ENCODE measurements at places on chromosomes 11 and 22.

DNA sequence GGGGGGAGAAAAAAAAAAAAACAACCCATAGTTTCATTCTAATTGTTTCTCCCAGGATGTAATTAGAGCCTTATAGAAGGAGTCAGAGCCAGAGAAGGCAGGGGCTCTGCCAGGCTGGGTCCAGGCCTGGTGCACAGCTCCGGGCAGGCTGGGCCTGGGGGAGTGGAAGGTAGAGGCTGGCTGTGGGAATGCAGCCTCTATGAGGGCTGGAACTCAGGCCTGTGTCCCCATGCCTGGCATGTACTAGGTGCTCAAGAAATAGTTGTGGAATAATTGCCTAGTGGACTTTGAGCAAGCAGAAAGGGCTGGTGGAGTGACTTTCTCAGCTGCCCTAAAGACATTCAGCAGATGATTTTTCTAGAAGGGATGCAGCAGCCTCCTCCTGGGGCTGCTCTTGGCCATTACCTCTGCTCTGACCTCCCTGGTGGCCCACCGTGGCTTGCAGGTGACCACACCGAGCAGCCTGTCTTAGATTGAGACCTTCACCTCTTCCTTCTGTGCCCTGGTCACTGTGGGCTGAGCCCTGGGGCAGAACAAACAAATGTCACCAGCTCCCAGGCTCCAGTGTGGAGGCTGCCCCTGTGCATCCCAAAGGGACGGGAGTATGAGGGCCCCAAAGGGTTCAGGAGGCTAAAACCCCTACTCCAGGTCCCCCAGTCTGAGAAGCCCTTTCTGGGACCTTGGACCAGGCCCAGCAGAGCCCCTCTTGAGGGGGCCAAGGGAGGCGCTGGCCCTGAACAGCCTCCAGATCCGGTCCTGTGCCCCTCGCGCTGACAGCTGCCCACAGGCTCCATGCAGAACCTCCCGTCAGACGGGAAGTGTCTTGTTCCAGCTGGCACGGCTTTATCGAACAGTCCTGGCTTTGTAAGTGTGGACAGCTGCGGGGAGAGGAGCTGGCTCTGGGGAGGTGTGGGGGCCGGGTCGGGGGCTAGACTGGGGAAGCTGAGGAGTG, 18.8 kb downstream of the MYEOV start:
- DNase-seq = no peak

GRCh38 chr11:91664521-91664920, 560.1 kb upstream of the FAT3 start:
- no peak for DNase-seq

DNA sequence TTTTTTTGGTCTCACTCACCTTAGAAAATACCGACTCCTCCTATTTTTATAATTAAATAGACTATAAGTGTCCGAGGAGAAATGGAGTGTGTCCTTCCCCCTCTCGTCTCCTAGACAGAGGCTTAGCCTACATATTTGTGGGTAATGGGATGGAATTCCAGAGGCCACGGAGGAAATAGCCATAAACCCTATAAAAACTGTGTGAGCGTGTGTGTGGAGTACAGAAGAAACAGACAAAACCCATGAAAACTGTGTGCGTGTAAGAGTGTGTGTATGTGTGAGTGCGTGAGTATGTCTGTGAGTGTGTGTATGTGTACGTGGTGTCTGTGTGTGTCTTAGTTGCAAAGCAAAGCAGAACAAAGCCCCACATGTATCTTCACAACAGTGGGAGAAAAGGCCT, 883.5 kb downstream of the OPCML start:
- no peak for DNase-seq

GRCh38 chr11:62004473-62004872, 37.0 kb upstream of the FTH1 start:
- no peak for DNase-seq

DNA sequence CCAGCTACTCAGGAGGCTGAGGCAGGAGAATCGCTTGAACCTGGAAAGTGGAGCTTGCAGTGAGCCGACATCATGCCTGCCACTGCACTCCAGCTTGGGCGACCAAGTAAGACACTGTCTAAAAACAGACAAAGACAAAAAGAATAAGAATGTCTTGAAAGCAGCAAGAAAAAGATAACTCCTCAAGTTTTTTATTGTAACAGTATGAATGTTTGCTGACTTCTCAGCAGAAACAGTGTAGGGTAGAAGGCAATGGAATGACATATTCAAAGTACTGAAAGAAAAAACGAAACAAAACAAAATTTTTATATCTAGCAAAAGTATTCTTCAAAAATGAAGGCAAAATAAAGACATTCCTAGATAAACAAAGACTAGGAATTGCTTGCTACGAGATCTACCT, 76.9 kb downstream of the PACS1 start:
- no peak for DNase-seq

DNA sequence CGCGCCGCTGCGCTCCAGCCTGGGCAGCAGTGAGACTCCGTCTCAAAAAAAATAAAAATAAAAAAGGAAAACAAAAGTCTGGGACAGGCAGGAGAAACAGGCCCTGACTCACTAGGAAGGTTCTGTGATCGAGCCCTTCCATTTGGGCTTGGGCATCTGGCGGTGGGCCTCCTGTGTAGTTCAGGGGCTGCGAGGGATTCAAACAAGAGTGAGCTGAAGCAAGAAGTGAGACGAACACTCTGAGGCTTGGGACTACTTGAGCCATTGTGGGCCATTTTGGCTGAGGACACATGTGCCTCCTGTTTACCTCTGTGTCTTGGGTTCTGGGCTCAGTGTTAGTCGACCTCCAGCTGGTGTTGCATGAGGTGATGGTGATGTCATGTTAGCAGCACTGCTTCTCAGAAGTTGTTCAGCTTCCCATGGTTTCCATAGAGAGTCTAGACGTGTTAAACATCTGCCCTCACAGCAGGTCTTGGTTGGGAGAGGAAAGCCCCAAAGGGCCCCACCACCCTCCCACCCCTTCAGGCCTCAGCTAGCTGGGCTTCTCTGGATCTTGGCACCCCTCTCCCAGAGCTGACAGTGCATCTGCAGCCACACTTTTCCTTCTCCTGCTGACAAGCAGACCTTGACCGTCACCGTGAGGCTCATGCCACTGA, 57.8 kb downstream of the MED15 start:
- no peak for DNase-seq

DNA sequence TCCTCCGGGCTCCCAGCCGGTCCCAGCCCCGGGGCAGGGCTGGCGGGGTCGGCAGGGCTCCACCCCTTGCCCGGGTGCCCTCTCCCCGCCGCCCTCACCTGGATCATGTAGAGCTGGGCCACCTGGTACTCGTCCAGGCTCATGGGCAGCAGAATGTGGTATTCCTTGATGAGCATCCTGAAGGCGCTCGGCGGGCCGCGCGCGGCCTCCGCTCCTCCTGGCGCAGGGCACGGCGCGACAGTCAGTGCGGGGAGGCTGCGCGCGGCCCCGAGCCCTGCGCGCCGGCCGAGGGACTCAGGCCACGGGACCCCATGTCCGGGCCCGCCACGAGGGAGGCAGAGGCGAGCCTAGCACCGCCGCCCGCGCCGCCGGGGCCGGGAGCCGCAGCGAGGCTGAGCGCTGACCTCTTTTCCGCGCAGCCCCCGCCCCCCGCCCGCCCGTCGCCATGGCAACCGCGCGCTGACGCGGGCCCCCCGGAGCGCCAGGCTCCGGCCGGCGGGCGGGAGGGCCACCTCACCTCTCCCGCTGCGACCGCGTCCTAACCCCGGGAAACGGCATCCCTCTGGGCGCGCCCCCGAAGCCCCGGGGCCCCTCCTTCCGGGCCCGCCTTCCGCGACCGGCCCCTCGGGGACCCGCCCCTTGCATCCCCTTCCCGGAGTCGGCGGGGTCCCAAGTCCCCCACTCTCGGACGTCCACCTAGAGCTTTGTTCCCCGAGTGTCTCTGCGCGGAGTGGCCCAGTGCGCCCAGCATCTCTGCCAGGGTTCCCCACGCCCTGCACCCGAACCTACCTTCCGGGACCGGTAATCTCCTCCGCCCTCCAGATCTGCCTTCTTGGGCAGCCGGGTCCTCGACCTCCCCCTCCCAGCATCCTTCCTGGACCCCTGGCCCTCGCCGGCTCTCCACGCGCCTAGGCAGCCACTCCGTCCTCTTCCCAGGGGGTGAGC, 886 bp downstream of the PITPNM1 start:
- no peak for DNase-seq

- DNase-seq = no peak
Measured at GRCh38 chr11:111652184-111652583, 49.9 kb downstream of the SIK2 start.

GRCh38 chr11:18987454-18988231, 48.4 kb upstream of the MRGPRX1 start:
- DNase-seq = no peak

DNA sequence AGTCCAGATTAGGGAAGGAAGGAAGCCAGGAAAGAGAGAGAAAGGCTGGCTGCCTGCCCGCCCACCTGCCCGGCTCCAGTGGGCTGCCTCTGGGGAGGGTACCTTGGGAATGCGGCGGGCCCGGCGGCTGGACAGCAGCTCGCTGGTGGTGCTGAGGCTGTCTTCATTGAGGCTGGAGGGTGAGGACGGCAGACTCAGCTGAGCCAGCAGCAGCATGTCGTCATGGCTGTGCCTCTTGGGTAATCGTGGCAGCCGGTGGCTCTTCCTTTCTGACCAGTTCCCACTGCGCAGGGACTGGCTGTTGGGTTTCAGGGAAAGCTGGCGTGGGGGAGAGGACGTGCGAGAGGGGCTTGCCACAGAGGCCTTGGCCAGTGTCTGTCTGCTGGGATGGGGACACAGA, 32.9 kb downstream of the RPL27A start:
- no peak for DNase-seq

DNA sequence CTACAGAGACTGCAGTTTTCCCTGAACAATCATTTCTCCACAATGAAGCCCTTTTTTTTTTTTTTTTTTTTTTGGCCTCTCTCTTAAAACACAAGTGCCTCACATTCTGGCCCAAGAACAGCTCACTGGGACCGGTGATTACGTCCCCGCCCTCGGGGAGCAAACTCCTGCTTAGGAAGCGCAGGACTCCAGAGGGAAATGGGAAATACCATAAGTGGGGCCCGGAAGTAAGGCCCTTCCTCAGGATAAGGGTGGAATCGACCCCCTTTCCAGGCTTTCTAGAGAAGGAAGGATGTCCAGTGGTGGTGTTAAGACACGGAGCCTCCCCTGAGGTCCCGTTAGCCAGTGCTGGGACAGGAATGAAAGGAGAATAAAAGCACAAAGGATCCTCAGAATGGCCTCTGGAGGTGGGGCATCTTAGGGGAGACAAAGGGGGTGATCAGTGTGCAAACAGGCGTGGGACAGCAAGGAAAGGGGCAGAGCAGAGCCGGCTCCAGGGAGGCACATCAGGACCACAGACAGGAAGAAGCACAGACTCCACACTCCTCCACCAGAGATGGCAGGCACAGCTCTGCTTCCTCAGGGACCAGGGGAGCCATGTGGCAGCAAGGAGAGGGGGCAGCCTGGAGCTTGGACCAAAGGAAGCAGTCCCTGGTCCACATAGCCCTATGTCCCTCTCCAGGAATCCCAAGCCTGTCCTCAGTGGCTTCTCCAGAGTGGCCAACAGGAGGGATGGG, 61.3 kb downstream of the CHST1 start:
- DNase-seq = no peak

GRCh38 chr22:40857309-40857855, 434 bp downstream of the XPNPEP3 start:
- no peak for DNase-seq

DNA sequence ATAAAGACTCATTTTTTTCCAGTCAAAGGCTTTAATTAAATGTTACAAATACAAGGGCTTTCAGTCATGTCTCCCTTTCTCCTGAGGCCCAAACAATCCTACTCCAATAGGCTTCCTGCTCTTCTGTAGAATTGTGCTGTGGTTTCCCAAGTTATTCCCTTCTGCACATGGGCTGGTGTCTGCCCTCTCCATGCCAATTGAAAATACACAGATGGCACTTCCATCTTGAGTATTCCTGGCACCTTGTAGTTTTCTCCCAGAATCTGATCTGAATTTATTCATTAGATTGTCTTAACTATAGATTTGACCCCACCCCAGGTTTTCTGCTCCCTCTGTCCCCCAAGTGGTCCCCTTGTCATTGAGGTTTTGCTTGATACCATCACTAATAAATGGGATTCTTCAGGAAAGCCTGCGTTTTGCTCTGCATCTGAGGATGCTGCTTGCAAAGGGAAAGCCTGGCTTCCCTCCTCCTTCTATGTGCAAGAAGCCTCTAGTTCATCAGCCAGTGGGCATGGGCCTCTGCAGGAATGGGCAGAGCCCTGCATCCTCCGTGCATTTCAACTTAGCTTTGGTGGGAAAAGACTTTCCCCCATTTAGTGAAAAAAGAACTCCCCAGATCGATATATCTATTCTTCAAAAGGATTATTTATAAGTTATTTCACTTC, 926.7 kb downstream of the NTM start:
- DNase-seq = no peak

Data from NCI-H1436 treated with DMSO at 0.1 percent for 48 hours (cell line).